ENCODE measurements at places on chromosomes 1 and 21.
A peak's percentile ranks its signal among the peaks of the same experiment; 100 is the strongest.

DNA sequence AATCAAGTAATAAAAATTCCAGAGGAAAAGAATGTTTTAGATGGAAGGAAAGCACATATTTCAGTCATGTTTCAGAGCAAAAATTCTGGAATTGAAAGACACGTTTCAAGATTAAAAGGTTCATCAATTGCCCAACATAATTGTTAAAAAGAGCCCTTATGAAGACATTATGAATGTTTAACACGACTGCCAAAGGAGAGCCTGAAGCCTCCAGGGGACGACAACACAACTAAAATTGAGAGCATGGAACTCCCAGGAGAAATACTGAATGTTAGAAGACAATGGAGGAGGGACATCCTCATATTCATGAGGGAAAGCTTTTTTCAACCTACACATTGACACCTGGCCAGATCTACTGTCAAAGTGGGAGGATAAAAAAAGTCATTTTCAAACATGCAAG, 16.0 kb downstream of the OR2T11 start:
- peak; percentile 42 for DNase-seq

GRCh38 chr21:38968887-38969543, 163.3 kb downstream of the ETS2 start:
- DNase-seq = no peak

DNA sequence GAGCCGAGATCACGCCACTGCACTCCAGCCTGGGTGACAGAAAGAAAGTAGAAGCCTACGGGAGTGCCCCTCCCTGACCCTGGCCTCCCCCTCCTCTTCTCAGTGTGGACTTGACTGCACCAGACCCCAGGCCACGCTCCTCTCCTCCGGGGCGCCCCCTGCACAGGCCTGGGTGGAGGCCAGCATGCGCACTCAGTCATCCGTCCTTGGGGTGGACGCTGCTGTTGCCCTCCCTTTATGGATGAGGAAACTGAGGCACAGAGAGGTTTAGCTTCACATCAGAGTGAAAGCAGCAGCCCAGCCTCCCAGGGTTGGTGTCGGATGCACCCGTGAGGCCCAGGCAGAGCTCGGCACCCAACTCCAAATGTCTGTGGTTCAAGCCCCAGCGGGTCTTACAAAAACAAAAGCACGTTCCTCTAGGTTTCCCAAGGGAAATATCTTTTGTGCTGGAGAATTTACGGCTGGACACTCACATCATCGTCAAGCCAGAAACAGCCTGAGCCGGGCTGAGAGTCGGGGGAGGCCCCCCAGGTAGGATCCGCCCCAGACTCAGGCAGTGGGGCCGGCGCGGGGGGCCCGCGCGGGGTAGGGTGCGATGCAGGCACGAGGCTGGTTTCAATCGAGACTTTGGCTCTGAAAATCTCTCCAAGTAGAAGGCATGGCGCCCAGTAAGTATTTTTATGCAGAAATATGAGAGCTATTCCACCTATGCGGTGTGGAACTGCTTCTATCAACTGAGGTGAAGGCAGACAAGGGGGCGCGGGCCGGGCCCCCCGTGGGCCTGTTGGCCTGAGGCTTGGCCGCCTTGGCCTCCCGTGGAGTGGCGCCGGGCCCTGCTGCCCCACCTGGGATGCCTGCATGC, 36.6 kb downstream of the MORN1 start:
- DNase-seq = no peak

DNA sequence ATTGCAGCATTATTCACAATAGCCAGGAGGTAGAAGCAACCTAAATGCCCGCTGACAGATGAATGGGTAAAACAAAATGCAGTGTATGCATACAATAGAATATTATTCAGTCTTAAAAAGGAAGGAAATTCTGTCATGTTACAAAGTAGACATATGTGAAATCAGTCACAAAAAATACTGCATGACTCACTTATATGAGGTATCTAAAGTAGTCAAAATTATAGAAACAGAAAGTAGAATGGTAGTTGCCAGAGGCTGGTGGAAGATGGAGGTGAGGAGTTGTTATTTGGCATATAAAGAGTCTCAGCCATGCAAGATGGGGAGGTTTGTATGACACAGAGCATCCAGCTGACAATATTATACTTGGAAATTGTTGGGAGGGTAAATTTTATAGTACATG, 43.0 kb upstream of the EGLN1 start:
- DNase-seq = no peak

- no peak for DNase-seq
These were observed 172.2 kb upstream of the RRP15 start for GRCh38 chr1:218112862-218113261.

GRCh38 chr1:43042773-43043457, 84.2 kb upstream of the SLC2A1 start:
- no peak for DNase-seq

DNA sequence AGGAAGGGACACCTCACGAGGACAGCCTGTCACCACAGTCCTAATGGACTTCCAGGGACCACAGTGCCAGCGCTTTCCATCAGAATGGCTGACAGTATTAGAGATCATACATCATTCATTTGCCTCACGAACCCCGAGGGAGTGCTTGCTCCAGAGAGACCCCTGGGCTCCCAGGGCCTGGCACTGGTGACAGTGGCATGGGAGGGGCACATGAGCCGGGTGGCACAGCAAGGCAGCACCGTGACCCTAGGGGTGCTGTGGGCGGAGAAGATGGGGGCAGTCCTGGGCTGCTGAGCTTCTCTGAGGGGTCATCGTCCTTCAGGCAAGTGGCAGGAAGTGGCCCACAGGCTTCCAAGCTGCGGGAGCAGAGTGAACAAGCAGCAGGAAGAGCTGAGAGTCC, 16.4 kb upstream of the TSPEAR start:
- DNase-seq = no peak

DNA sequence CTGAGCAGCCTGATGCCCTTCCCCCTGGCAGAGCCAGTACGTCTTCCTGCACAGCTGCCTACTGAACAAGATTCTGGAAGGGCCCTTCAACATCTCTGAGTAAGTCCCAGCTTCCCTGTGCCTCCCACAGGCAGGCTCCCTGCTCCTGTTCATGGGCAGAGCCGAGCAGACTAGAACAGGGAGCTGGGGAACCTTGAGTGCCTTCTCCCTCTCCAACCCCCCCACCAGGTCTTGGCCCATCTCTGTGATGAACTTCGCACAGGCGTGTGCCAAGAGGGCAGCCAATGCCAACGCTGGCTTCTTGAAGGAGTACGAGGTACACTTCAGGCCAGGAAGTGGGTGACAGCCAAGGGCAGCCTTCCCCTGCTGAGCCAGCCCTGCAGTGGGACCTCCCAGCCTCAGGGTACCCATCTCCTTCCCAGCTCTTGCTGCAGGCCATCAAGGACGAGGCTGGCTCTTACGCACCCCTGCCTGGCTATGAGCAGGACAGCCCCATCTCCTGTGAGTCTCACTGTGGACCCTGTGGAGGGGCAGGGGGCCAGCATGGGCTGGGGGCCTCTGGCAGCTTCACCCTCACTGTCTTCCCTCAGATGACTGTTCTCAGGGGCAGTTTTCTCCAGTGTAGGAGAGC, 6.4 kb upstream of the LGR6 start:
- no peak for DNase-seq

GRCh38 chr1:182789138-182790076, at the start of gene NPL:
Gene NPL, plus strand, starts transcription at chr1:182789773. Its CDS starts 4,599 bp downstream, at chr1:182794372.
- peak; percentile 80 for DNase-seq

DNA sequence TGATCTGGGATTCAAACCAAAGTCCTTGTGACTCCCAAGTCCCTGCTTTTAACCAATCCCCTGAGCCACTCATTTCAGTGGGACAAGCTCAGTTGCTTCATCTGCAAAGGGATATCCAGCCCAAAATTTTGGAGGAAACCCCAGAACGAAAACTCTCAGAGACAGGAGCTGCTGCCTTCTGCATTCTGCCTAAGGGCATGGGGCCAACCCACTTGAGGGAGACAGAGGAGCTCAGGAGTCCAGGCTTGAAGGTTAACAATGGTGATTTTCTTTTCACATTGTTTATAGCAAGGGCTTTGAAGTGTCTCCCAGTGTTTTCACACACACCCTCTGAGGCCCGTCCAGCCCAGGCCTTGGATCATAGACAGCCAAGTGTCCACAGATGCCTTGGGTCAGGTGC, 148.1 kb upstream of the CTTNBP2NL start:
- DNase-seq = no peak

GRCh38 chr1:161084597-161084988, 4.8 kb downstream of the NECTIN4 start:
- DNase-seq = no peak

DNA sequence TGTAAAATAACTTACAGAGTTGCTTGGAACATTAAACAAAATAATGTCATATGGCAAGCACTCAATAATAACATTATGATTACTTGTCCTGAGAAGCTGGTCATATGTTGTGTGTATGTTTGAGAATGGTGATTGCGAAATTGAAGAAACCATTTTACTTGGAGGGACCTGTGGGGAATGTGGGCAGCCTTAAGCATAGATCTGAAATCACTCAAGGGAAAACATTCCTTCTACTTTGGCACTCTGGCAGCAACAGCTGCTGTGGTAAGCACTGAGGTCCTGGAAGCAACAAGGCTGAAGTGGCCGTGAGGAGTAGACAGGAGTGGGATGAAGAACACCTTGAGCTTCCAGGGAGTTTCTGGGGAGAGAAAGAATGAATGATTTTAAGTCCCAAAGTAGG, 165.4 kb upstream of the ADAMTS5 start:
- no peak for DNase-seq

DNA sequence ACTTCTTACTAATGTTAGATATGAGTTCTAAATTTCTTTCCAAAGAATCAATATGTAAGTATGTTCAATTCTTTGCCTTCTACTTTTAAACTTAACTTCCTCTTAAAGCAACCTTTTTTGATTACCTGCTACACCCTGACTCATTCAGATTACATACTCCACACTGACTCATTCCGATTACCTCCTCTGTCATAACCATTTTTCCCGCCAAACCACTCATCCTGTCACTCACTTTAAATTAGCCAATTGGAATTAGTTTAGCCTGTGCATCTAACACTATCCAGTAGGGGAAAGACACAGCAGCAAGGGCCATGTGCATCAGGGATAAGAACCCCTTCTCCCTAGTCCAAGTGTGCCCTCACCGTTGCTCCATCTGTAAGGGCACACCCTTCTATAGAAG, 815.5 kb downstream of the BRINP3 start:
- DNase-seq = no peak

GRCh38 chr1:234707641-234708040, 97.7 kb upstream of the IRF2BP2 start:
- no peak for DNase-seq

DNA sequence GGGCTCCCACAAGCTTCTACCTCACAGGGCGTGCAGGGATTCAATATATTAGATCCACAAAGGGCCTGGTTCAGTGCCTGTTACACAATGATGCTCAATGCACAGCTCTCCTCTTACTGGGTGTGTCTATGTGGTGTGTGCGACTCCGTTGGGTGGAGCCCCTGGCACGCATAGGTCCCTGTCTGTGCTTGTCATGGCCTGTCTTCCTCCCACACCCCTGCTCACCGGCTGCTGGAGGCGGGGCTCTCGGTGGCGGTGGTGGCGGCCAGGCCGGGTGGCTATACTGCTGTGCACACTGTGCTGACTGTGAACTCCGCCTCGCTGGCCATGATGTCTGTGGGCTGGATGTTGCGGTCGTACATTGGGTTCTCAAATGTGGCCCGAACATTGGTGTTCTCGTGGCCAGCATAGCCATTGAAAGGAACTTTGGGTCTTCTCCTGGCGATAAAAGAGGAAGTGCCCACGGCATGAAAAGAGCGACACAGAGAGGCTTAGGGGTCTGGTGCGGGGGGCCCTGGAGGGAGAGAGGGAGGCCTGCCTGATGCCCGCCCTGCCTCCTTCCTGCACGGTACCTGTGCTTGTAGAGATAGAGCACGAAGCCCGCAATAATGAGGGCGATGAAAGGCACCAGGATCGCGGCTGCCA, 46.9 kb downstream of the ZSCAN20 start:
- DNase-seq = no peak

GRCh38 chr21:14538483-14538882, 7.6 kb downstream of the SAMSN1 start:
- DNase-seq = no peak

GRCh38 chr1:229938551-229938950, 128.5 kb upstream of the GALNT2 start:
- DNase-seq = no peak

DNA sequence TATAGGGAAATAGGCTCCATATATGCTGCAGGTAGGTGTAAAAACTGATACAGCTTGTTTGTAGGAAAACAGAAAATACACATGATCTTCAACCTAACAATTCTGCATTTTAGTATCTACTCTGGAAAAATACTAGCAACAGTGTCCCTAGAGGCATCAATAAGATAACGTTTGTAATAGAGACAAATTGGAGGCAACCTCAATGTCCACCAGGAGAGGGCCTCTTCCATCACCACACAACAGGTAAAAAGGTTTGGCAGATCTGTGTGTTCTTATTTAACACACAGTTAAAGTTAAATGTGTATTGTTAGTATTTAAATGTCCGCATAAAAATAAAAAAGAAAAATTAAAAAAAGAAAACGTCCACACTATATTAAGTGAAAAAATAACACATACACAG, 5.4 kb downstream of the EIF2D start:
- no peak for DNase-seq

DNA sequence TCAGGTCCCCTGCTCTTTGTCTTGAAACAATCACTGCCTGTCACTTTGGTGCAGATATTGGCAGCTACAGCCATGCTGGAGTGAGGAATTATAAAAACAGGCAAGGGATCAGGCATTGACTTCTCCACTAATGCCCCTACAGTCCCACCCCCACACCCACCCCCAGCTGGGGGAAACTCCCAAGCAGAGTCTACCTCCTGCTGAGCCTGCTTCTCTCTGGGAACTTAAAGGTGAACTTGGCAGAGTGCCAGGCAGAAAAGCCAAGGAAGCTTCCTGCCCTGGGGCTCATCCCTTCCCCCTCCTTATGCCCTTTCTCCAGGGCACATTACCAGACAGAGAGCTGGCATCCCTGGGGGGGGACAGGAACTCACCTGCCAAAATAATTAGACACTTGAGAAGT, 6.7 kb downstream of the NCMAP start:
- DNase-seq = no peak

- peak; percentile 35 for DNase-seq
These were observed 118.2 kb downstream of the OSBPL9 start for GRCh38 chr1:51734896-51735745.

GRCh38 chr1:205588636-205589035, 43.2 kb downstream of the ELK4 start:
- DNase-seq = no peak

DNA sequence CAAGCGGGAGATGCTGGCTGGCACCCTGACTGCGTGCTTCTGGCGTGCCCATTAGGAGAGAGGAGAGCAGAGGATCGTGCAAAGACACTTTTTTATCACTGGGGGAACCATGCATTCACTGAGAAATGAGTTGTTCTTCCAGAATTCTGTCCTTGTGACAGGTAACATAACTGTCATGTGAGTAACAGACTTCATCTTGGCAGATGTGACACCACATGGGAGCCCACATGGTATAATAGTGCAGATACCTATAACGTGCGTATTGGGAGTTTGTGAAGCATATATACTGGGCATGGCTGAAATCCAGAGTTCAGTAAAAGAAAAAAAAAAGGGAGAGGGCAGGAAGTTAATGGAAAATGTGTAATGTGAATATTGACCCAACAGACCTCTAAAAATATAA, 159.6 kb upstream of the BACE2 start:
- no peak for DNase-seq
